Fibroblast of skin of left biceps (primary cell): ENCODE measurements at places on chromosomes 11 and 22.
A peak's percentile ranks its signal among the peaks of the same experiment; 100 is the strongest.

GRCh38 chr11:64296830-64297698, 3.1 kb upstream of the CATSPERZ start:
- DNase-seq: no peak

DNA sequence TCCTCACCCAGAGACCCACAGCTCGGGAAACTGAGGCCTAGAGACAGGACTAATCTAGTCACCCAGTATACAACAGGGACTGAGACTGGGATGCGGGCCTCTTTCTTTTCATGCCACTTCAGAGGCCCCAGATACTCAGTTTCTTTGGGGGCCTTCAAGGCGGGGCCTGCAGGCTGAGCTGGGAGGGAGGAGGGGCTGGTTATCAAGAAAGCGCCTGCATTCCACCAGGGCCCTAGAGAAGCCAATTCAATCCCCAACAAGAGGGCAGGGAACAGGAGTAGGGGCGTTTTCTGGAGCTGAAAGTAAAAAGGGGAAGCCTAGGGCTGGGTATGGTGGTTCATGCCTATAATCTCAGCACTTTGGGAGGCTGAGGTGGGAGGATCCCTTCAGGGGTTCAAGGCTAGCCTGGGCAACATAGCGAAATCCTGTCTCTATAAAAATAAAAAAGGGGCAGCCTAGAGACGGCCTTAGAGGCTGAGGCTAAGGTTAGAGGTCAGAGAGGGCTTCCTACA, 1.6 kb downstream of the ATG2A start:
- DNase-seq: no peak

DNA sequence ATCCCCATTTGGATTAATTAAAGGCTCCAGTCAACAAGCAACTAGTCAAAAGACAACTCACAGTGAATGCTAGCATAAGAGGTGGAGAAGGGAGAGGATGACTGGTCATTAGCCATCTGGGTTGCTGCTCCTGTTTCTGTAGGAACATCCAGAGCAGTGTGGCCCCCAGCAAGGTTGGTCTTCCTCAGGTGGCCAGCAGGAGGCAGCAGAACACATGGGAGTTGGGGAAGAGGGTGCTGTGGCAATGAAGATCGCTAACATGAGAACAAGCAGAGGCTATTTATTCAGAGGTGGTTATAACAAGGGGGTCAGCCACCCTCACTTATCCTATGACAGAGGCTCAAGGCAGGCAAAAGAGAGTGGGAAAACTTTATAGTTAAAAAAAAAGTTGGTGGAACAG, 21.3 kb downstream of the IZUMO1R start:
- no peak for DNase-seq

DNA sequence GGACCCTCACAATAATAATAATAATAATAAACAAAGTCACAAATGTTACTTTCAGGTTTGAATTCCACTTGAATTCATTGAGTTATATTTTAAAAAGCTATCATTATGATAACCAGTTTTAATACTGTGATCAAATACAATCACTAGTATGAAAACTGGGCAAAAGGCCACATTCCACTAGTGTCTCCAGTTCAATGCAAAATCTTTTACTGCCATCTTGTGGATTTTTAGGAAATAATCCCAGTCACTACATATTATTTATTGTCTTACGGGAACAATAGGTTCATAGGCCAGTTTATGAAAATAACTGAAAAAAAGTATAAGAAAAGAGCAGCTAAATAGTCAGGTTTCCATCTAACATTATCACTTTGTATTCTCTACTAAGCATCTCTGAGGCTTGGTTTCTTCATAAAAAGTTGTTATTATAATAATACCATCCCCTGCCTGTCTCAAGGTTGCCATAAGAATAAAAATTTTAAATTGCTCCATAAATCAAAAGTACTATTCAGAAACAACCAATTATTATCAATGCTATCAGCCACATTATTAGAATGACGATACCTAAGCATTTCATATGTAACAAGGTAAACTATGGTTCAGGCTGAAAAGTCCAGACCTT, 533.9 kb upstream of the CCDC90B start:
- DNase-seq: peak; percentile 35
